ENCODE measurements at places on chromosomes 2 and 18. TPM values are rescaled to one million over a fixed set of nuclear protein-coding genes. Genes with fewer than 3 reads are reported as not detected.
A peak's percentile ranks its signal among the peaks of the same experiment; 100 is the strongest.

- H3K27me3 ChIP-seq, result no peaks in the 10 kb centered on the region
- no peaks in the 10 kb centered on the region for H3K36me3 ChIP-seq
- no peak overlapping the region for H3K4me3 ChIP-seq
- no peaks in the 10 kb centered on the region for H3K4me1 ChIP-seq
- no peak for DNase-seq
- H3K27ac ChIP-seq, result no peak overlapping the region
Observed at GRCh38 chr18:61844726-61845125, 48.1 kb downstream of the RNF152 start.

GRCh38 chr2:126659562-126660467 is 3.9 kb downstream of the GYPC start:
- peak overlapping the region; percentile 33 for H3K27ac ChIP-seq
- DNase-seq, result no peak
- H3K4me1 ChIP-seq, result peaks cover 11% of the 10 kb centered on the region
- no peak overlapping the region for H3K4me3 ChIP-seq

GRCh38 chr2:75605770-75606529 is 40.6 kb upstream of the MRPL19 start:
- H3K36me3 ChIP-seq, result no peaks in the 10 kb centered on the region
- H3K4me1 ChIP-seq, result peaks cover 16% of the 10 kb centered on the region
- no peak overlapping the region for H3K4me3 ChIP-seq
- no peak overlapping the region for H3K27ac ChIP-seq
- no peaks in the 10 kb centered on the region for H3K27me3 ChIP-seq

GRCh38 chr2:149082079-149082478 is 43.6 kb downstream of the LYPD6B start:
- H3K36me3 ChIP-seq, result no peaks in the 10 kb centered on the region
- no peak for DNase-seq
- no peaks in the 10 kb centered on the region for H3K27me3 ChIP-seq
- no peak overlapping the region for H3K4me3 ChIP-seq

DNA sequence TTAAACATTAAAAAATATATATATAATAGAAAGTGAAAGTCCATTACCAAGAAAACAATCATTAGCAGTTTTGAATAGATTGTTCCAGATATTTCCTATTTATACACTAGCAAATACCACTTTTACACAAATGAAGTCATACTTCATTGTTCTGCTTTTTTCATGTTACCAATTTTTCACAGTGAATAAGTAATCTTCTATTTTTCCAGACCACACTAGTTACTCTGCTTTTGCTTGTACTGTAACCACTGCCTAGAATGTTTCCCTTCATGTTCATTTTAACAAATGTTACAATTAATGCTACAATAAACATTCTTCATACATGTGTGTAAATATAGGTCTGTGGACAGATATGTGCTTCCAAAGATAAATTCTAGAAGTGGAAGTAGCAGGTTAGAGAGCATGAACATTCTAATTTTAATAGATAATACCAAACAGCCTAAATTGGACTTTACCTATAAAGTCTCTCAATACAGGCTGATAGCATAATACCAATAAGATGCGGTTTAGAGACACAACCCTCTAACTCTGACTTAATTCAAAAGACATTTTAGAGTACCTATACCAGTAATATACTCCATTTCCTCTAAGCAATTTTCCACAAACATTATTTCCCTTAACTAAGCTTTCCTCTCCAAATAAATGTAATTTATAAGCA is 17.0 kb downstream of the ITSN2 start:
- no peaks in the 10 kb centered on the region for H3K27me3 ChIP-seq
- H3K4me1 ChIP-seq, result peaks cover 43% of the 10 kb centered on the region
- DNase-seq, result no peak
- no peak overlapping the region for H3K27ac ChIP-seq
- H3K36me3 ChIP-seq, result no peaks in the 10 kb centered on the region
- no peak overlapping the region for H3K4me3 ChIP-seq

Gene MYO7B
- total RNA-seq, result 0.12 TPM

DNA sequence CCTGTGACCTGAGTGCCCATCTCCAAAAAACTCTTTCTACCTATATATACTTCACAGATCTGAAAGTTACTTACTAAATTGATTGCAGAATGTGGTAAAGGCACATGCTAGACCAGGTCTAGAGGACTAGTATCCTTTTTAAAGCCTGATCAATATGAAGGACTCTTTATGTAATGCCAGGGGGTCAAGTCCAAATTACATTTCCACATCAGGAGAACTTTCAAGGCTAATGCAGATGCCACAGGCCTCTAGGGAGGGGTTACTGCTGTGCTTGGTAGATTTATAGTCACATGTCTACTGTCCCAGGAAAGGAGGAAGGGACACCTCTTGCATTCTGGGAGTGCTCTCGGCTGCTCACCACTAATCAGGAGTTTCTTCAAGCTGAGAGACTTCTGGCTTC is 118.4 kb upstream of the NOSTRIN start:
- no peak overlapping the region for H3K4me3 ChIP-seq
- no peaks in the 10 kb centered on the region for H3K4me1 ChIP-seq
- H3K27ac ChIP-seq, result no peak overlapping the region
- no peaks in the 10 kb centered on the region for H3K27me3 ChIP-seq

- H3K36me3 ChIP-seq, result no peaks in the 10 kb centered on the region
- H3K4me1 ChIP-seq, result peaks cover 8% of the 10 kb centered on the region
- no peak for DNase-seq
- no peaks in the 10 kb centered on the region for H3K27me3 ChIP-seq
Observed at GRCh38 chr18:44737623-44738022, 56.9 kb downstream of the SETBP1 start.

Gene CYTIP
- 4.9 TPM for total RNA-seq

DNA sequence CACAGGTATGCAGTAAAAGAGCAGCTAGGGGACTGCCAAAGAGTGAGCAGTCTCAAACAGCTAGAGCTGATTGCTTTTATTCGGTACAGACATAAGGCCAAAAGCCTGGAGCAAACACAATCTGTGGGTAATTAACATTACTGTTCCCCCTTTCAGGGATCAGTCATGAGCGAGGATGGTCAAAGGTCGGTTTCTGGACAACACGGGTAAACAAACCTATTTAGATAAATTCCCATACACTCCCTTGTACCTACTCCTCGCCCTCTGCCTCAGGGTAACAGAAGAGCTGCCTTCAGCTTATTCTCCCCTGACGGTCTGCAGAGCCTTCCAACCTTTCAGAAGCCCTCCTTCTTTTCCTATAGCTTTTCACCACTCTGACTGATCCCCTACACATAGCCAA is 586.0 kb downstream of the SUCLG1 start:
- H3K27ac ChIP-seq, result no peak overlapping the region
- H3K27me3 ChIP-seq, result no peaks in the 10 kb centered on the region
- no peaks in the 10 kb centered on the region for H3K4me1 ChIP-seq
- no peaks in the 10 kb centered on the region for H3K36me3 ChIP-seq
- DNase-seq, result no peak

DNA sequence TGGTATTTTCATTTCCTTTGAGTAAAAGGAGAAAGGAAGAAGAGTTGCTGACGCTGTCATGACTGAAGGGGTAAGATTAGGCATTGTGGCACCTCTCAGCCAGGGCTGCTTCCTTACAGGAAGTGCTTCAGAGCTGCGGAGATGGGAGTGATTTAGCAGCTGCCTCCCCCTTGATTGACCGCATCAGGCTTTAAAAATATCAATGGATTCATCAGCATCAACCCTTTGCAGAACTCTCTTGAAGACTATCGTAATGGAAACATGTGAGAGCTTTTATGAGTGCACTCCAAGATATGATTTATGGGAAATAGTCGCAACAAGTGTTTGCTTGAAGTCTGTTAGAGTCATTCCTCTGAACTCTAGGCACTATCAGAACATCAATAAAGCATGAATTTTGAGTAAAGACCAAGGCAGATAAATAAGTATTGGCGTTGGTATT is 141.1 kb downstream of the CSRNP3 start:
- no peak for DNase-seq
- H3K36me3 ChIP-seq, result no peaks in the 10 kb centered on the region
- H3K27me3 ChIP-seq, result no peaks in the 10 kb centered on the region
- H3K4me1 ChIP-seq, result no peaks in the 10 kb centered on the region
- no peak overlapping the region for H3K27ac ChIP-seq
- no peak overlapping the region for H3K4me3 ChIP-seq

Gene SMIM21
- total RNA-seq, result not detected

Gene ZNF396
- total RNA-seq, result 2.6 TPM

Gene SNED1
- 6.6 TPM for total RNA-seq

Gene SATB2
- total RNA-seq, result 2.6 TPM

Gene DGUOK
- 13.1 TPM for total RNA-seq

DNA sequence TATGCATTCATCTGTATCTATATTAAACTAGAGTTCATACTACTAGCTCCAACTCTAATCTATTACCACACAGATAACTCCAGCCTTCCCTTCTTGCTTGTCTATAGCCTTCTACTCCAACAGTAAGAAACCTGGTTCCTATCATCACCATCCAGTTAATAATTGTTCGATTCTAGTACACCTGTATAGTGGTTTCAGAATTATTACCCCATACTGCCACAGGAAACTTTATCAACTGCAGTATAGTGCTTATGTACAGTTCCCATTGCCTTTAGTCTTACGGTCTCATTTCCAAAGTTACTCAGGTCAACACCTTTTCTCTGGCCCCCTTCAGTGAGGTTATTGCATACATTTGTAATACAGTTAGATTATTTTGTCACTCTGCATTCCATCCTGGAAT is 14.5 kb downstream of the METTL8 start:
- H3K36me3 ChIP-seq, result no peaks in the 10 kb centered on the region
- no peaks in the 10 kb centered on the region for H3K27me3 ChIP-seq
- no peak for DNase-seq

DNA sequence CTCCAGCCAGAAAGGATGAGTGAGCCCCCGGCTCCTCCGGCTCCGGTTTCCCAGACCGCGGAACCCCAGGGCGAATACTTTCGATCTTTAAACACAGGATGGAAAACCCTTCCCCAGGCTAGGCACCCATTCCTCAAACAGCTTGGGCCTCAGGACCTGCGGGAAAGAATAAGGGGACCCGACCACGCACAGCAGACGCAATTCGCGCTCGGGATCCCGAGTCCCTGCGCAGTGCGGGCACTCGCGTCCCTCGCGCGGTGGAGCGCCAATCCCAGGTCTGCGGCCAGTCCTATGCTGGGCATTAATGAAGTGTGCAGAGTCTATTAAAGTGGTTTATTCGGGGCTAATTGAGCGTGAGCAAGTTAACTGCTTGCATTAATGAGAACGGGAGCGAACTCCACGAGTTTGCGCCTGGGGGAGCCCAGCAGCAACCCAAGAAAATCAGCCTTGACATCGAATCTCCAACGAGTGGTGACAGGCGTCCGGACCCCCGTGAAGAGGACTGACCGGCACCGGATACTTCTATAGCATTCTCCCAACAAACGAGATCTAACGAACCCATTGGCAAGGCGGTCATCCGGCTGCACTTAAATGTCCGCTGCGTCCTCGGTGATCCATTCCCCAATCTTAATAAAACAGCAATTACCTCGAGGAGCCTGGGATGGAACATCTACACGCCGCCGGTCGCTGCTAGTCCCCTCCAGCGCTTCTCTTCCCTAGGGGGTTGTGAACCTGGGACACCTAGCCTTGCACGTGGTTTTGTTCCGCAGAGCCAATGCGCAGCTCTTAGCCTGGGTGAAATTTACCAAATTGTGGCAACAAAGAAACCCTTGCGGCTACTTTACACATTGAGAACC is 1.6 kb downstream of the OSR1 start:
- no peak for DNase-seq
- peaks cover 7% of the 10 kb centered on the region for H3K27me3 ChIP-seq
- peak overlapping the region; percentile 64 for H3K4me3 ChIP-seq

- DNase-seq, result no peak
- no peaks in the 10 kb centered on the region for H3K27me3 ChIP-seq
- H3K36me3 ChIP-seq, result no peaks in the 10 kb centered on the region
- H3K4me1 ChIP-seq, result no peaks in the 10 kb centered on the region
Observed at GRCh38 chr2:157122776-157123175, 134.7 kb upstream of the GALNT5 start.

Gene SLC16A14
- total RNA-seq, result 0.39 TPM

DNA sequence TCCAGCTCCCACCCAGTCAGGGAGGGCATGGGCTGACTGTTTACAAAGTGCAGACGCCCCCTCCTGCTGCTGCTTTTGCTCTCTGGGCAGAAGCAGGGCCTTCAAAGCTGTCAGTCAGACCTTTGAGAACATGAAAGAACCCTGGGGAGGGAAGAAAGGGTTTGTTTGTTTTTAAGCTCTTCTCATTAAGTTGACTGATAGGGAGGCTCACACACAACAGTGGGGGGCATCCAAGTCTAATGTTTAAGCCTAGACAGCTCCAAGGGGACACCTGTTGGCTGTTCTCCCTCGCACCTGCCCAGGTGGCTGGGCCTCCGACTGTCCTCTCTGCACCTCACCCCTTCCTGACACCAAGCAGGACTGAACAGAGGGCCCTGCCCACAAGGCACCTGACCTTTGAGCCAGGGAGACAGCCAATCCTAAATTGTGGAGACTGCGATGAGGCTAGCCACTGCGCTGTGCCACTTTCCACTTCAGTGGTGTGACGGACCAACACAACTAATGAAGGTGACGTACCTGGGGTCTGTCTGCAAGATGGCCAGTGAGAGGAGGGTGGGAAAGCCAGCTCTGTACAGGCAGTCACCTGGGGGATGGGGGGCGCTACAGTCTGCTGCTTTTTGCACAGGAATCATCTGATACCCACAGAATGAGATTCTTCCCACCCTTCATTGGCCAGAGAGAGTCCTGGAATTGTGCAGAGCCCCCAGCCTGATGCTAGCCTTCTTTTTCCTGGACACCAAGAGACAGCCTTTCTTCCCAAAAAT is 16.3 kb downstream of the ST6GAL2 start:
- no peak overlapping the region for H3K4me3 ChIP-seq
- H3K4me1 ChIP-seq, result no peaks in the 10 kb centered on the region
- no peaks in the 10 kb centered on the region for H3K27me3 ChIP-seq

DNA sequence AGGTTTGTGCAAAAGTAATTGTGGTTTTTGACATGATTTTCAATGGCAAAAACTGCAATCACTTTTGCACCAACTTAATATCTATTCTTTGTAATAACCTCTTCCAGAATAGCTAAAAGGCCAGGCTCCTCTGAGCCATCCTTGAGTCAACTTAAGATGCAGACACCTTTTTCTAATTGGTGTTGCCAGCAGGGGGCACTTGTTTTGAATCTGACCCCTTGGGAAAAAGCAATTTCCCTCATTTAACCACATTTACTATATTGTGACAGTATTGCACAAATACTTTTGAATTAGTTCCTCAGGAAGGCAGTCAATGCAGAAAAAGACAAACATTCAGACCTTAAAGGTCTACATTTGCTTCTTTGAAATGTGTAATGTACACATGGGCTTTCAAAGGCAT is 78.6 kb upstream of the GALNT5 start:
- H3K36me3 ChIP-seq, result no peaks in the 10 kb centered on the region
- no peak overlapping the region for H3K4me3 ChIP-seq
- H3K27ac ChIP-seq, result no peak overlapping the region
- H3K27me3 ChIP-seq, result no peaks in the 10 kb centered on the region
- no peak for DNase-seq
- no peaks in the 10 kb centered on the region for H3K4me1 ChIP-seq

DNA sequence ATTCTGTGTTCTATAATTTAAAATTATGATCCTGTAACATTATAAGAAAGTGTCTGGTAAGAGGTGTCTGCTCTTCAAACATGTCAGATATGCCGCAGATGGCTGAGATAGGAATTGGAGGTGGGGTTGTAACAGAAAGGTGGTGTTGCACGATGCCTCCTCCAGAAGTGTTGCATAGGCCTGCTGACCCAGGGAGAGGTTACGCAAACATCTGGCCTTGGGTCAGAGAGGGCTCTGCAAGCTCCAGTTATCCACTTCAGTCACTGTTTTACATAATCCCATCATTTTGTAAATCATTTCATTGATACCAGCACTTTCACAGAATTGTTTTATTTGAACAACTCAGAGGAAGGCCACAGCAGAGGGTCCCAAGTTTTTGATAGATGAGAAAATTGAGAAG is 256.5 kb downstream of the OSR1 start:
- no peaks in the 10 kb centered on the region for H3K27me3 ChIP-seq
- H3K4me3 ChIP-seq, result no peak overlapping the region
- H3K27ac ChIP-seq, result peak overlapping the region; percentile 59
- H3K4me1 ChIP-seq, result peaks cover 8% of the 10 kb centered on the region
- peak; percentile 14 for DNase-seq
